ENCODE measurements at places on chromosomes 7 and 10.

DNA sequence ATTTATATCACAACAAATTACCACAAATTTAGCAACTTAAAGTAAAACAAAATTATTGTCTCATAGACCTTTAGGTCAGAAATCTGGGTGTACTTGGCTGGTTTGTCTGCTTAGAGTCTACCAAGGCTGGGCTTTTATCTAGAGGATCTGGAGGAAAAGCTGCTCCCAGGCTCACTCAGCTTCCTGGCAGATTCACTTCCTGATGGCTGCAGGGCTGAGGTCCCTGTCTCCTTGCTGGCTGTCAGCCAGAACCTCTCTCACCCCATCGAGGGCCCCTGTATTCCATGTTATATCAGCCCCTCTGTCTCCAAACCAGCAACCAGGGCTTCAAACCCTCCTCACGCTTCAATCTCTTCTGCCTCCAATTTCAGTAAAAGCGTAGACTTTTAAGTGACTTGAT is 734.9 kb downstream of the NRG3 start:
- DNase-seq = peak; percentile 78

GRCh38 chr10:6621536-6621935 is 41.5 kb upstream of the PRKCQ start:
- no peak for DNase-seq

- no peak for DNase-seq
Measured at GRCh38 chr10:89659143-89660131, 14.4 kb upstream of the PANK1 start.

- peak; percentile 71 for DNase-seq
Measured at GRCh38 chr7:45001138-45001694, 1.2 kb downstream of the CCM2 start.

DNA sequence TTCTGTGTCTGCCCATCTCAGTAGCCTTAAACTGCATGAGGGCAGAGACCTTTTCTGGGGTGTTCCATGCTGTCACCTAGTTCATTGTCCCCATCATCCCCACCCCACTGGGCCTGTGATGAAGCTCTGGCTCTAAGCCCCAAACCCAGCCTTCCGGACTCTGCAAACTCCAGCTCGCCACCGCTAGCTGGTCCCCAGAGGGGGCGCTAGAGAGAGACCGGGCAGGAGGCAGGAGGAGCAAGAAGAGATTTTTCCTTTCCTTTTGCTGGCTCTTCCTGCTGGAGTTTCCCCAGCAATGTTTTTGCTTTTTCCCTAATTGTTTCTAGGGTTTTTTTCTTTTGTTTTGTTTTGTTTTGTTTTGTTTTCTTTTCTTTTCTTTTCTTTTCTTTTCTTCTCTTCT is 234.4 kb downstream of the TEX36 start:
- DNase-seq = peak; percentile 71

DNA sequence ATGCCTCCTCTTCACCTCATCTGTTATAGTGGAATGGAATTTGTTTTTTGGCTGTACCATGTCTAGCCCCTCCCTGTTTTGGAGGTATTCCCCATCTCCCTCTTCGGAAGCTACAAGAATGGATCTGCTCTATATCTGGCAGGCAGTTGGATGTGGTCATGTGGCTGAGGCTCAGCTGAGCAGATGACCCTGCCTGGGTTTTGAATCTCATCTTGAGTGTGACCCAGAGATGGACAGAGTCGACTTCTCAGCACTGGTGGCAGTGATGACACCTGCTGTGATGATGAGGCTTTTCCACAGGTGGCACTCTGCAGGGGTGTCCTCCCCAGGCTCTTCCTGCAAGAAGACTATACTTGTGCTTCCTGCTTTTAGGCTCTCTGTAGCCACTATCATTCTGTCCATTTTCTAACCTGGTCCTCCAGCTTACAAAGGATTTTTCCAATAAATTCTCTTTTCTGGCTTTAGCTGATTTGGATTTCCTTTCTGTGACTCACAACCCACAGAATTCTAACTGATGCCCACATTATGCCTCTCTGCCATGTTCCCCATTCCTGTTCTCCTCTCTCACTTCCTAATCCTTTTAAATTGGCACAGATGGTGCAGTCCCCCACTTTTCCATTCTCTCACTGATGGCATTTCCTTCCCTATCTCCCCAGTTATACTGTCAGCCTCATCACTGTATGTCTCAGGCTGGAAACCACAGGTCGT is 7.5 kb upstream of the ARHGAP22 start:
- no peak for DNase-seq

DNA sequence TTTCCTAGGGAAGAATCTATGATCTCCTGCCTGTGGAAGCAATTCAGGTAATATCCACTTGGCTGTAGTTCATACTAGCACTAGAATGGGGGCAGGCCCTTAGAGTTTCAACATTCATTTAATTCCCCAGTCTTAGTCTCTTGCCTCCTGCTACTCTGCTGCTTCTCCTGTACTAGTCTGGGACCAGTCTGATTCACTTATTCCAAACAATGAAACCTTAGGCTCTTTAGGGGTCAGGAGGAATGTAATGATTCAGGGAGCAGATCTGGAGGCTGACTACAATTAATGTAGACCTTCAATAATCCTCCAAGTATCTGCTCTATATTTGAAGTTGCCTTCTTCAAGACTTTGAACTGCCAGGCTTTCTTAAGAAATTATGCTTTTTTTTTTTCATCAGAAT is 101.8 kb downstream of the GNAT3 start:
- DNase-seq = no peak

GRCh38 chr7:16926861-16927260 is 45.1 kb upstream of the AGR3 start:
- DNase-seq = no peak

GRCh38 chr7:112112822-112113255 is 93.4 kb downstream of the DOCK4 start:
- DNase-seq = no peak

DNA sequence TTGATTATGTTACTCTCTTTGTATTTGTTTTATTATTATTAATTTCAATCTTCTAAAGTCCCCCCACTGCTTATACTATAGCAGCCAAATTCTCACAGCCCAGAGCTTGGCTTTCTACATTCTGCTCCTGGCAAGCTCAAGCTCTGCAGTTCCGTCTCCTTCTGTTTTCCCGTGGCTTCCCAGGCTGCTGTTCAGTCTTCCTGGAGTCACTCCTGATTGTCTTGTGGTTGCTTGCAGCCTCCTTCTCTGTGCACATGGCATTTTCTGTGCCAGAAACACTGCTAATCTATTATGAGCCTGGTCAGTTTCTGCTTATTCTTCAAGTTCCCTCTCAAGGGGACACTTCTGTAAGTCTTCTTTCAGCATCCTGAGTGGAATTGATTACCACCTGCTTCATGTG is 533.7 kb upstream of the IGFBP3 start:
- no peak for DNase-seq

GRCh38 chr10:91090761-91091529 is 129.5 kb upstream of the PCGF5 start:
- DNase-seq = no peak

DNA sequence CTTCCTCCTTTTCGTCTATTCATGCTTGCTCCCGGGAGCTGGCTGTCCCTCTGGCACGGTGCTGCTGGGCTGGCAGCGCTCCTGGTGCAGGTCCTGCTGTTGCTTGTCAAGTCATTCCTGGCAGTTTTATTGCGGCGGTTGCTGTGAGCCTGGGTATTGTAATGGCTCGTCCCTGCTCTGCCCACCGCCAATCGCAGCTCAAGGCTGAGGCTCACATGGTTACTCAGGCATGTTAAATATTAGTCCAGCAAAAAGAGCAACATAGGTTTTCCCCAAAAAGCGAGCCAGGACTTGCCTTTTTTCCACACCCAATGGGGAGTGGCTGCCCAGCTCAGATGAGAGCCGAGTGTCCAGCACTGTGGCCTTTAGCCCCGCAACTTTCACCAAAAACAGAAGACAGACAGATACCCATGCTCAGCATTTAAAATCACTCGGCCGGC is 492.9 kb upstream of the FOXK1 start:
- DNase-seq = peak; percentile 94

GRCh38 chr7:129244220-129244619 is 19.4 kb downstream of the AHCYL2 start:
- DNase-seq = no peak

DNA sequence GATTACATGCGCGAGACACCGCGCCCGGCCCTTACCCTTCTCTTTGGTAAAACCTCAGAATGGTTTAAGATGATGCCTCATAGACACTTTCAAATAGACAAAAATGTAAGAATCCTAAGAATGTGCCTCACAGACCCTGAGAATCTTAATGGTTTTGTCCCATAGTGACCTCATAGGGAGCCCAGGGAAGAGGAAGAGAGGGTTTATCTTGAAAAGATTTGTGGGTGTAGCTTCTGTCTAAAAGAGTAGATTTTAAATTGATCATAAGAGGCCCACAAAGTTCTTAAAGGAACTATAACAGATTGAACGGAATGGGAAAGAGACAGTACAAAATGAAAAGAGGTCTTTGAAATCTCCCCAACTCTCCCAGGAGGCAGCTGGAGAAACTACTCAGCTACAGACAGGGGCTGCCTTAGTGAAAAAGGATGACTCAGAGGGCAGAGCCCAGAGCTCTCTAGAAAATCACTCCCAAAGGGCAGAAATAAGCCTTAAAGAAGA is 220.6 kb downstream of the ADRA2A start:
- peak; percentile 90 for DNase-seq

- DNase-seq = no peak
Measured at GRCh38 chr7:57427146-57427545, 22.8 kb upstream of the ZNF716 start.

DNA sequence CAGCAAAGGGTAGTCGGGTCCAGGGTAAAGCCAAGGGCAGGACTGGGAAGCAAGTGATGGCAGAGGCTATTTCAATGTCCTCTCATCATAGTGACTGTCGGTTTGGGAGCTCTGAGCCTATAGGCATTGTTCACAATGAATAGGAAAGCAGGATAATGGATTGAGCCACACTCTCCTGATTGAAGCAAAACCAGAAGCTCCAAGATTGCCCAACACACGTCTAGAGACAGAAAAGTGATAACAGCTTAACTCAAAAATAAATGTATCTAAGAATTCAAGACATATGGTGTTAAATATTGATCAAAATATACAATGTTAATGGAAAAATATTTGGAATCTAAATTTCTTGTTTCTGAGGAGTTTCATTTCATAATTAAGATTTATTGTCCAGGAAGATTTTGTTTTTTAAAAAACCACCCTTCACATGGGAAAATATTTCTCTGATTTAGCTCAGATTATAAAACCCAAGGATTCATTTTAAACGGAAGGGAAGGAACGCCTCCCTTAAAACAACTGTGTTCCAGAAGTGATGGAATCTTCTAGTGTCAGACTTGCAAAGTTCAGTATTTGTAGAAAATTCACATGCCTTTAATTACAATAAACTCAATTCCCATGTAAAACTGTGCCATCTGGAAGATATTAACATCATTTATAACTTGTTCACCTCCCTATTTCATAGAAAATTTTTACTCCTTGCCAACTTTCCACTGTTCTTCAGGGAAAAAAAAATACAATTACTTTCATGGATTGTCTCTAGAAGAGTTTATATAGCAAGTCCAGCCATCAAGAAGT is 54.5 kb downstream of the NRP1 start:
- DNase-seq = no peak

GRCh38 chr7:47185839-47186238 is 396.1 kb downstream of the TNS3 start:
- DNase-seq = no peak

DNA sequence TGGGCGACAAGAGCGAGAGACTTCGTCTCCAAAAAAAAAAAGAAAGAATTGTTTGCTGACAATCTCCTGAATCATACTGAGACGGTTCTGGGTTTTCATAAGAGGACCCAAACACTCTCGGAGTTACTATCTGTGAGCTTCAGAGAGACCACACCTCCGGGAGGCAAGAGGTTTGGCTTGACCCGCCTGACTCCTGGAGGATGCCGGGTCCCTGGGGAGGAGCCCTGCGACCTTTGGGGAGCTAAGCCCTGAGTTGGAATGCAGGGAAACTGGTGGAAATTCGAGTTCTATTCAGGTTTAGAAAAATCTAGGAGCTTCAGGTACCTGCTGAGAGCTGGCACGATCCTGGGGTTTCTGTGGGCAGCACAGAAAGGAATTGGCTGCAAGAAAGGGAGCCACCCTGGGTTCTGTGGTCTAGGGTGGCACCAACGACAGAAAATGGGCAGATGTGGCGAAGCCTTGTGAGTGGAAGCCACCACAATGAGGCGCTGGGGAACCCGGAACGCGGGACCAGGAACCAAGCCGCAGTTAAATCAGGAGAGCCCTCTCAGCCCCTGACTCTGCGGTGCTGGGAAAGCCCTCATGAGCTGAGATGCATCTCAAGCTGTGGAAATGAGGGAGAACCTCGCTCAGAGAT is 21.9 kb upstream of the GATAD1 start:
- no peak for DNase-seq

DNA sequence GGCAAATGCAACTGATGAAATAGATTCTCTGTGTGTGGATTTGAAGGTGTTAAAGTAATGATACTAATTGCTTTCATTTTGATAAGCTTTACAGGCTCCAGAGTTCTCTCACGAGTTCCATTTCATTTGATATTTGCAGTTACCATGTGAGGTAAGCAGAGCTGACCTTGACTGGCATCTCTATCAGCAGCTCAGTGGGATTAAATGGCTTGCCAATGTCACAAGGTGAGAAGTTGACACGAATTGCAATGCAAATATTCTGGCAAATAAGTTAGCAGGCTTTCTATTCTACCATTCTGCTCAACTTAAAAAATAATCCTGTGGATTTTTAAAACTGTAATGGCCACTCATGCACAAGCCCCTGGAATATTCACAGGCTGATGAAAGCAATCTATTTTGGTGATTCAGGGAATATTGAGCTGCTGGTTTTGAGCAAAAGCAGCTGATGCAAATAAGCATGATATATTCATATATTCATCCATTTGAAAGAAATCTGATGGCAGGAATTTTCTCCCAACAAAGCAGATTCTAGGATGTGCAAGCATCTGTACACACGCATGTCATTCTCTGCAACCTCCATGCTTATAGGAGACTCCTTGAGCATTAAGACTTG is 64.5 kb upstream of the ANKRD1 start:
- no peak for DNase-seq

DNA sequence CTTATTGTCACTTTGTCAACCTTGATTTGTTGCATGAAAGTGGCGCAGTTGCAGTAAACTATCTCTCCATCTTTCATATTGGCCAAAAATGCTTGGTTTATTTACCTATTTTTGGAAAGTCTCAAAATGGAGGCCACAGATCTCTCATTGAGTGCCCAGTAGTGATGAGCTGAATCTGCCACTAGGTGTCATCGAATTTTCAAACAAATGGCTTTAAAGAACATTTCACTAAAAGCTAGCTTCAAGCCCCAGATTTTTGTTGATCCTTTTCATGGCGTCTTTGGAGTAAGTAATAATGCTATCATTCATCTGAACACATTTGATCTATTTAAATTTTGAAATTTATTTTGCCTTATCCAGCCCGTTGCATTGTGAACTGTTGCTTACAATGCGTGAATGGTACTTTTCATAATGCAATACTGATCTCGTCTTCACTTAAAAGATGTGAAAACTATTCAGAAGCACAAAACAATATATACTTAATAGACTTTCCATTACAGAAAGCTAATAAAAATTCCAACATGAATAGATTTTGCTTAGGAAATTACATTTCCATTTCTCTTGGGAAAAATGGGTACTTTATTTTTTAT is 236.2 kb downstream of the DNAJB9 start:
- no peak for DNase-seq
